HT-29 (cell line): ENCODE measurements at places on chromosomes 13 and 19. TPM values are rescaled to one million over a fixed set of nuclear protein-coding genes. Genes with fewer than 3 reads are reported as not detected.

Gene CEACAM20
- total RNA-seq = not detected in 2 replicates

Gene ZNF524
- 69.6 and 81.2 TPM in 2 replicates for total RNA-seq

Gene FFAR2
- 0.08 and 0.33 TPM in 2 replicates for total RNA-seq

Gene HNRNPA1L2
- 1.1 and 2.4 TPM in 2 replicates for total RNA-seq

Gene ZNF761
- total RNA-seq = 6.2 and 6.8 TPM in 2 replicates

Gene ZNF765
- total RNA-seq = 5.6 and 6.2 TPM in 2 replicates

Gene FGF21
- total RNA-seq = not detected in 2 replicates

Gene SLC10A2
- total RNA-seq = not detected in 2 replicates

Gene RASAL3
- total RNA-seq = not detected in 2 replicates

Gene TRPC4
- total RNA-seq = not detected in 2 replicates

Gene CCL25
- not detected in 2 replicates for total RNA-seq

Gene CYP4F11
- total RNA-seq = 0.29 and 0.58 TPM in 2 replicates

Gene ZNF730
- not detected in 2 replicates for total RNA-seq

Gene PLVAP
- not detected in 2 replicates for total RNA-seq

Gene GJA3
- total RNA-seq = 0.29 and 0.43 TPM in 2 replicates

DNA sequence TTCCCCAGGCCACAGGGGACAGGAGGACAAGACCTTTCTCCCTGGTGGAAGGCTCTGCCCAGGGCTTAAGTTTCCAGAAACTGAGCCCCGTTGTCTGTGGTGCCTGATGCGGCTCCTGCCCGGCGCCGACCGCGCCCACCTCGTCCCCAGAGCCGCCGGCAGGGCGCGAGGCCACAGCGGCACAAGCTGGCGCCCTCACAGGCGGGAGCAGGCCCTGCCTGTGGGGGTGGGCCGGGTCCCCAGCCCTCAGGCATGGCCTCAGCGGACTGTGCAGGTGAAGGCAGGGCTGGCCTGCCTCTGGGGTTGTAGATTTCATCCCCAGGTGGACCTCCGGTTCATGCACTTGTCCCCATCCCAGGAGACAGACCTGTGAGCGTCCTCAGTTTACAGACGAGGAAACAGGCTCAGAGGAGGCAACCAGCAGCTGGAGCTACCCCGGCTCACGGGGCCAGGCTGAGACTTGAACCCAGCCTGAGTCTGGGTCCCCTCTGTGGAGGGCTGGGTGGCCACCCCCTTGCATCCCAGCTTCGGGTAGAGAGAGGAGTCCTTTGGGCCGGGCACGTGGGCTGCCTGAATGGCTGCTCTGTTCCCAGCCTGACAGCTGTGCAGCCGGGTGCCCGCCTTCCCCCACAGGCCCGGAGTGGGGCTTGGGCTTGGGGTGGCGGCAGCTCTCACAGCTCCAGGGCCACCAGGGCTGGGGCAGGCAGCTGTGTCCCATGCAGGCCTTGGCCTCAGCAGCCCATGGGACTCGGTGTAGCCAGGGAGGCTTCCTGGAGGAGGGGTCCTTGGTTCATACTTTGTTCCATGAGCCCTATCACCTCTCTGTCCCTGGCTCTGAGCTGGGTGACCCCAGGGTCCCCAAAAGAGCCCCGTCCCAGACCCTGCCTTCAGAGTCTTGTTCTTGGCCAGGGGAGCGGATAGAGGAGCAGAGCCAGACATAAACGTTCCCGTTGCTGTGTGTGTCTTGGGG, 26.8 kb downstream of the PIAS4 start:
- no peak for DNase-seq

- DNase-seq = no peak
Measured at GRCh38 chr13:114054830-114055439, 77.5 kb downstream of the RASA3 start.

GRCh38 chr13:65595916-65596315, 1634.2 kb downstream of the PCDH9 start:
- no peak for DNase-seq

GRCh38 chr13:94590744-94591143, 5.2 kb downstream of the TGDS start:
- DNase-seq = no peak

DNA sequence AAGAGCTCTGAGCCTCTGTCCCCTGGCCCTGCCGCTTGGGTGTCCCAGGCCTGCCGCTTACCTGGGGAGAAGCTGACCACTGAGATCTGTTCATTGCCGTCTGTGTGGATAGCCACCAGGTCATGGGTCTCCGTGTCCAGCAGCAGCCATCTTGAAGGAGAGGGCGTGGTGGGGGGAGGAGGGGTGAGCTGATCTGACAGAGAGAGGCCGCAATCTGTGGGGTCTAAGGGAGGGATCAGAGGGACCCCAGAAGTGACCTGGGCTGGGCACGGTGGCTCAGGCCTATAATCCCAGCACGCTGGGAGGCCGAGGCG, 14.6 kb upstream of the GPR4 start:
- DNase-seq = no peak

GRCh38 chr13:44434766-44435141, 61.1 kb downstream of the SERP2 start:
- DNase-seq = no peak

DNA sequence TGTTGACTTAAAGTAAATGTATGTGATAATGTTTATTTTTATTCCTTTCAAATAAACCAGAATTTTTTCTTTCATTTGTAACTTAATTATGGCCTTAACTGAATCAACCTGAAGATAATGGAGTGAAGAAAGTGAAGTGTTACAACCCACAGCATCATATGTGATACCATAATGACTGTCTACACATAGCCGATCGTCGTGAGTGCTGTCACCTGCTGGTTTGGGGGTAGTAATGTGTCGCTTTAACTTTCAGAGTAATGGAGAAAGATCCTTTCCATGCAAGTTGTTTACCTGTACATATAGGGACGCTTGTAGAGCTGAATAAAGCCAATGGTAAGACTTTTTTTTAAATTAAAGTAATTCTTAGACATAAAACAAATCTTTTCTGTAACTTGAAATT, 9.9 kb downstream of the CDC16 start:
- peak; percentile 34 for DNase-seq

GRCh38 chr19:47058621-47059022, 10.2 kb upstream of the TMEM160 start:
- DNase-seq = no peak

DNA sequence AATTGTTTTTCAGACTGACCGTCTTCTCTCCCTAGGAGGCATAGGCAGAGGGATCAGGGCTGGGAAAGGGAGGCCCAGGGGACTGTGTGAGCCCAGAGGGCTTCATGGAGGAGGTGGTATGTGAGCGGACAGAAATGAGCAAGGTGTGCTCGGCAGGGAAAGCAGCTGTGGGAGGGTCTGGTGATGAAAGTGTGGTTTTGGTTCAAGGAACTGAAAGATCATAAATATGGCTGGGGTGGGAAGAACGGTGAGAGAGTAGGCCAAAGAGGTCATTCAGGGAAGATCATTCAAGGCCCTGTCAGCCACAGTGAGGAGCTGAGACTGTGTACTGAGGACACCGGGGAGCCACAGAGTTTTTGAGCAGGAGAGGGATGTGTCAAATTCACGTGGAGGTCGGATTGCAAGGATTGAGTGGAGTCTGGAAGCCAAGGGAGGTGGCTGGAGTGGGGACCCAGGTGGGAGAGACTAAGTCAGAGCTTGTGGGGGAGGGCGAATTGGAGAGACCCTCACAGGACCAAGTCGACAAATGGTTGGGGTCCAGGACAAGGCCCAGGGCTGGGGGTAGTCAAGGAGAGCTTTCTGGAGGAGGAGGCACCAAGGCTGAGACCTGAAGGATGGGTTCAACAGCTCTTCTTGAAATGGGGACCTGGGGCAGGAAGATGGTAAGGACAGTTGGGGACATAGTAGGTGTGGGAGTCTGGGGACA, 7.6 kb downstream of the PLD3 start:
- DNase-seq = no peak

GRCh38 chr19:15463861-15464371, 428 bp downstream of the RASAL3 start:
- DNase-seq = no peak

DNA sequence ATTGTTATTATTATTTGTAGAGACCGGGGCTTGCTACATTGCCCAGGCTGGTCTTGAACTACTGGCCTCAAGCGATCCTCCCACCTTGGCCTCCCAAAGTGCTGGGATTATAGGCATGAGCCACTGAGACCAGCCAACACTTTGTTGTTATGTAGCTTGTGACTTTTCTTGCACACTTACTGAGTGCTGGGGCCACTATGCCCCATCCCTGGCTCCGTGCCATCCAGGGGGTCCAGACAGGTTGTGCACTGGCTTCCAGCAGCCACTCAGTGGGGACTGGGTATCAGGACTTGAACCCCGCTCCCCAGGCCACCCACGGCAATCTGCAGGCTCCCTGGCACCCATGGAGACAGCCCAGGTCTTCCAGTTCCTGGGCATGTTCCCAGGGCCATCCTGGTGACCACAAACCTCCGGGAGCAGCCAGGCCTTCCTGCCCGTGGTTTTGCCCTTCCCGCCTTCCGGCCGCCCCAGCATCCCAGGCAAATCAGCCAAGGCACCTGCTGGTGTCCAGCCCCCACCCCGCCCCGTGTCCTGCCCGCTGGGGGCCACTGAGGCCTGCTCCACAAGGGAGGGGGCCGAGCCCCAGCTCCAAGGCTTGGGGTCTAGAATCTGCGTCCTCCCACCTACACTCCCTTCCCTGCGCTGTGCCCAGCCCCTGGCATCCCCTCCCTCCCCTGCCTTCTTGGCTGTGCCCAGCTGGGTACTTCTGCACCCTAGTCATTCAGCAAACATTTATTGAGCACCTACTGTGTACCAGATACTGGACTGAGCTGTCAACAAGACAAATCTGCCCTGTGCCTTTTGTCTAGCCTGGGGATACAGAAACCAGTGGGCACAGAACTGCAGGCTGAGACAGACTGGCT, 23.7 kb upstream of the SEMA6B start:
- no peak for DNase-seq

DNA sequence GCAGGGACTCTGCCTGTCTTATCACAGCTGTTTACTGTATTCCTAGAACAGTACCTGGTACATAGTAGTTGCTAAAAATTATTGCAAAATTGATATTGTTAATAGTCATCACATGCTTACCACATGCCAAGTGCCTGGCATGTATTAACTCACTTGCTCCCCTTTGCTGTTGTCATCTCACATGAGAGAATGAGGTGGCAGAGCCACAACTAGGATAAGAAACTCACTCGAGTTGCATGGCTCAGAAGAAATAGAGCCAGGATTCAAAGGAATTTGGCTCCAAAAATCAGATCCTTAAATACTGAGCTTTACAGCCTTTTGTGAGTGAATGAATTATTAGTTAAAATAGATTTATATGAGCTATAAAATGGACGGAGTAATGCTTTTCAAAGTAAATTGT, 42.6 kb downstream of the B3GLCT start:
- DNase-seq = no peak

GRCh38 chr13:31011901-31012654, 79.6 kb downstream of the TEX26 start:
- DNase-seq = no peak

DNA sequence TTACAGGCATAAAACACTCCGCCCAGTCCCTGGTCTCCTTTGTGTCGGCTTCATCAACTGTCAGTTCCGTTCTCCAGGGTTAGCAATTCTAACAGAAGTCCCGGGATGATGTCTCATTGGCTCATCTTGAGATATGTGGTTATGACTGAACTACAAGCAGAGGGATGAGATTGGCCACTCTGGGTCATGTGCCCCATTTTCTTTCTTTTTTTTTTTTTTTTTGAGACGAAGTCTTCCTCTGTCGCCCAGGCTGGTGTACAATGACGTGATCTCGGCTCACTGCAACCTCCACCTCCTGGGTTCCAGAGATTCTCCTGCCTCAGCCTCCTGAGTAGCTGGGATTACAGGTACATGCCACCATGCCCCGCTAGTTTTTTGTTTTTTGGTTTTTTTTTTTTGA, 95.4 kb upstream of the MRI1 start:
- DNase-seq = no peak

- DNase-seq = peak; percentile 23
Measured at GRCh38 chr13:45441633-45442032, 23.1 kb upstream of the COG3 start.

DNA sequence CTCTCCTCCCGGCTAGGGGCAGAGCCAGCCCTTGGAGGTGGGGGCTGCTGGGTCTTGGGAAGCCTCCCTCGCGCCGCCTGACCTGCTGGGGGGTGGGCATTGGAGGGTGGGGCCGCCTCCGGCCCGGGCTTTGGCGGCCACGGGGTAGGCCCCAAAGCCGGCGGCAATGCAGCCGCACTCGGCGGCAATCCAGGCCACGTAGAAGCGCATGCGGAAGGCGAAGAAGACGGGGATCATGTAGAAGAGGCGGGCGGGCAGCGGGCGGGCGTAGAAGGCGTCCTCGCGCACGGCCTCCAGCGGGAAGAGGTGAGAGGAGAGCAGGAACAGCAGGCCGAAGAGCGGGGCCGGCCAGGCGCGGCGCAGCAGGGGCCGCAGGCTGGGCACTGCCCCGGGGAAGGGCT, 7.7 kb upstream of the TMC4 start:
- DNase-seq = no peak

- DNase-seq = peak; percentile 43
Measured at GRCh38 chr13:102197193-102197592, 204.7 kb downstream of the FGF14 start.

DNA sequence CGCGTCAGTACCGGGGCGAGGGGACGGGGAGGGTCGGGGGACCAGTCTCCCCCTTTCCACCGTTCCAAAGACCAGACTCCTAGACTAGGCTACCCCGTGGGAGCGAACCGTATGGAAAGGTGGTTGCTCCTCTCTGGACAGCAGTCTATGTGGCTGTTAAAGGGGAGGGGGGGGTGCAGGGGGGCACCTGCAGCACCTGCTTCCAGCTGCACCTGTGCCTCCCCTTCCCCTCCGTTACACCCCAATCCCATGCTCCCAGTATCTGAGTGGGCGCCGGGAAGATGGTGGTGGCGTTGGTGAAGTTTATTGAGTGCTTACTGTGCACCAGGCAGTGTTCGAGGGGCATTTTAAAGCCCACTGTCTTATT, 557 bp downstream of the ZNF524 start:
- DNase-seq = no peak

DNA sequence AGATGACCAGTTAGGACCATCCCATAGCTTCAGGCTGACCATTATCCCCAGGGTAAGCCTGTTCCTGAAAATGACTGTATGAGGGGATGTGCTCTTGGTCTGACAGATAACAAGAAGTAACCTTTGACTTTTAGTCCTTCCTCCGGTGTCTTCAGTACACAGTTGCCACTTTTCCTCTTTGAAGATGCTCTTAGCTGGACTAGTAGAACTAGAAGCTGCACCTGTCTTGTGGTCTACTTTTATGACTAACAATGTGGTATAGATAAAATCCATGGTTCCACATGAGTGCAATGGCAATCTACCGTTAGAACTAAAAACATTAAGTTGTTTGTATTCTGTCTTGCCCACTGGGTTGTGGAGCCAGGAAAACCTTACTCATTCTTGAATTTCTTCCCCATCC, 5.9 kb upstream of the RUBCNL start:
- no peak for DNase-seq
